ENCODE measurements at places on chromosomes 4 and X. TPM values are rescaled to one million over a fixed set of nuclear protein-coding genes. Genes with fewer than 3 reads are reported as not detected.

- no peak for DNase-seq
These were observed 125.0 kb upstream of the PDLIM3 start for GRCh38 chr4:185660340-185660739.

DNA sequence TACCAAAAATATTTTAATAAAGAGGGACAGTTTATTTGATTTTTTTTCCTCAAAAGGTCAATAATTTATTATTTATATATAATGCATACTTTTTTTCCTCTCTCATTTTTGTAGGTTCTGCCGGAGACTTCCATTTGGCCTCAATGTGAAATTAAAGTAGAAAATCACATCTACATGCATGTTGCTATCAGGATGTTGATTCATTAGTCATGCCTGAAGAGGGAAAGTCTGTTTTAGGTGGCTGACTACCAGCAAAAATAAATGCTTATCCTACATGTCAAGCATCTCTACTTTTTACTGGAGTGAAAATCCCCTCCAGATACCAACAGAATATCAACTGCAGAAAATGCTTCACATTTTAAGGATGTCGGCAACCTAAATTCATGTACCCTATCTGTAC is 41.5 kb downstream of the KIAA0232 start:
- no peak for DNase-seq

- no peak for DNase-seq
These were observed 82.2 kb downstream of the DCLK2 start for GRCh38 chr4:150160473-150160872.

DNA sequence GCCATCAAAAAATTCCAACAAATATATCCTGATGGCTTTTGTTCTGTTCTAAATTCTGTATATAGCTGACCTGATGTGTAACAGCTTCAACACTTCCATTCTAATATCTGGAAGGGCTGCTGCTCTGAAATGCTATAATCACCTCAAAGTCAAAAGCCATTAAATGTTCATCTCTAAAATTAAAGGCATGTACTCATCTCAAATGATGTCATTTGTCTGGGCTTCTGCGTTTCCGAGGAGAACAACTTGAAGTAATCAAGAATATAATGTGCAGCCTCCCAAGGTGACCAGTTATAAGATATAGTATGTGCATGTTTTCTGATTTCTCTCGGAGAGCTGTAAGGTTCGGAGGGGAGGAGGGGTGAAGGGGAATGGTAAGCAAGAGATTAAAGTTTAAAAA is 237.6 kb downstream of the SCFD2 start:
- DNase-seq: no peak

DNA sequence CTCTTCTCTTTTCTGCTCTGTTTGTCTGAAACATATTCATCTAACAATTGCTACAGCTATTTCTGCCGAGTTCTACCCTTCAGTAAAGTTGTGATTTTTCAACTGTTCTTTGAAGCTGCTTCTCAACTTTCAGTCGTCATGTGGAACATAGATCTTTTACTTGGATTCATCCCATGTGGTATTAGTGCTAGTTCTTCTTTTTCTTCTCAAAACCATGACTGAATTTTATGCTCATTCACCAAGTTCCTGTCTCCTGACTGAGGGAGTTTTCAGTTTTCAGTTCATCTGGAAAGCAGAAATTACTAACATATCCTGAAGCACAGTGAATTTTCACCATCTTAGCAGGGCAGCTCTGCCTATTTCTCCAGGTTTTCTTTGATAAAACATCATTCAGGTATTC is 12.1 kb downstream of the ACSL4 start:
- no peak for DNase-seq

DNA sequence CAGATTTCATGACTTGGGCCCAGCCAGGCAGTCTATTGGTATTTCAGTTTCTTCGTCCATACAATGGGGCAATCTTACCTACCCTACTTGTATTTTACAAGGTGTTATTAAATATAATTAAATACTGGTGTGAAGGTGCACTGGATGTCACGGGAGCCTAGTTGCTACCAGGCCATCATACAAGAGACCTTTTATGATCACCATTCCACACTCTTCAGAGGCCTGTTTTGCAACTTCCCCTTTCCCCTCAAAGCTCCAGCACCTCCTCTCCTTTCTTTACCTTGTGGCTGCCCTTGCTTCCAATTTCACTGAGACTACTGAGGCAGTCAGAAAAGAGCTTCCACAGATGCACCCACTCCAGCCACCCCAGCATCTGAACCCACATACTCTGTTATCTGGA is 93.8 kb upstream of the HELT start:
- DNase-seq: no peak

- DNase-seq: no peak
These were observed 203.4 kb downstream of the CCNG2 start for GRCh38 chr4:77360451-77360850.

DNA sequence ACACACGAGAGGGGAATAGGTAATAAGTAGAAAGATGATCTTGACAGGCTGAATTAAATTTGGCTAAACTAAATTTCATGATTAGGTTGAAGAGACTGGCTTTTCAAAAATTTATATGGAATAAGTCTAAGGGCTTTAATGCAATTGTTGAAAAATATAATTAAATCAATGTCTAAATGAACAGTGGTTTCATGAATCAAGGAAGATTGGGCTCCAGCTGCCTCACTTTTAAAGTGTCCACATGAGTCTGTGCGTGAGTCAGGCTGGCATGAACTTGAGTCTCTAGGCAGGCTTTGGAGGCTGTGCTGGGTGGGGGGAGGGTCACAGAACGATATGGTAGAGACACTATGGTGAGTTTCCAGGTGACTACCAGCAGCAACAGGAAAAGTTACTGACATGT is 111.9 kb downstream of the SORBS2 start:
- DNase-seq: no peak

DNA sequence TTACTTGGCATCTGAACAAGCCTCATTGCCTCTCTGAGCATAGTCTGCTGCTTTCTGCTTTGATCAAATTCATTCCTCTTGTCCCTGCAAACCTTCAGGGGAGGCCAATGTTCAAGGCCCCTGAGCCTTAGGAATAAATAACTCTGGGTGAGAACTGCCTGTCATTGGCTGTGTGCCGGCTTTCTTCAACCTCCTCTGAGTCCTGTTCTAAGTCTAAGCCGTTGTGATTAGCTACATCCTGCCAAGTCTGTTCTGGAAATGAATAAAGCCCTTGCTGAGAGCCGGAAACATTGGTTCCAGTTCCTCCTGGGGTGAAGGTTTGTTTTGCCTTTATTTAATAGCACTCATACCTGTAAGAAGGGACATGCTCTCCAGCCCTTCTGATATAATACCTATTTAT is 13.8 kb downstream of the RNF4 start:
- peak; percentile 84 for DNase-seq

- no peak for DNase-seq
These were observed 8.3 kb downstream of the RNF128 start for GRCh38 chrX:106734827-106735226.

DNA sequence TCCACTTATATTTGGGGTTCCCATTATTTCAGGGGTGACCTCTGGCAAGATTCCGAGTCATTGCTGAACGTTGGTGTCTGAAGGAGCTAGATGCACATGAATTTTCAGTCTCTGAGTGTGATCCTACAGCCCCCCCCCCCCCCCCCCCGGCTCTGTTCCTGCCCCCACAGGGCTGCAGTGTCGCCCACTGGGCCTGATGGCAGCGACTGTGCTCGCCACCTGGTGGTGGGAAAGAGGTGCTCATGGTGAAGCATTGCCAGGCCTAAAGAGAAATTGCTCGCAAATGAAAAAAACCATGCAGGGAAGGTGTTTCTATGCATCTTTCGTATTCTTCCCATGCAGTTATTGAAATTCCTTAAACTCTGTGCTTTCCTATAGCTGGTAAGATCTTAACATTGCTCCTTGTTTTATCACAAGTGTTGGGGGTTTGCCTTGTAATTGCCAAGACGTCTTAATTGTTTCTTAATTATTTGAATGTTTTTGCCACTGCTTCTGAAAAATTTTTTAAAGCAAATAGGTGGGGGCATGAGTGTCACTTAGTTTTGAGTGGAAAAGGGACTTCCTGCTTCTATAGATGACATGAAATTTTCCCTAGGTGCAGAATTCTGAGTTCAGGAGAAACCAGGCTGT is 63.2 kb downstream of the CLDN22 start:
- DNase-seq: peak; percentile 79

- DNase-seq: no peak
These were observed 99.0 kb upstream of the OTUD4 start for GRCh38 chr4:145279122-145279960.

DNA sequence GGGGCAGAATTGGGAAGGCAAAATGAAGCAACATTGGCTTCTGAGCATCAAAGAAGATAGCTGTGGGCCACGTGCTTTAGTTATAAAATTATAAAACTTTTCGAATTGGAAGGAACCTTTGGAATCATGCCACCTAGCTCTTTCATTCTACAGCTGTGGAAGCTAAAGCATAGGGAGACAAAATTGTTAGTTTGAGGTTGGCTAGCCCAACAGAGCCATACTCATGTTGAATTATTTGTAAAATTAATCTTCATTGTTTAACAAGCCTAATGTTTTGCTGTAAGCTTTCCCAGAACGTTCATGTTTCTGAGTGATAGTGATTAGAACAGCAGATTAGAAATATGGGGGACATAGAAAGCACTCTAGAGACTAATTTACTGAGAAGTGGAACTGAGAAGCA is 35.9 kb downstream of the HHIP start:
- no peak for DNase-seq

DNA sequence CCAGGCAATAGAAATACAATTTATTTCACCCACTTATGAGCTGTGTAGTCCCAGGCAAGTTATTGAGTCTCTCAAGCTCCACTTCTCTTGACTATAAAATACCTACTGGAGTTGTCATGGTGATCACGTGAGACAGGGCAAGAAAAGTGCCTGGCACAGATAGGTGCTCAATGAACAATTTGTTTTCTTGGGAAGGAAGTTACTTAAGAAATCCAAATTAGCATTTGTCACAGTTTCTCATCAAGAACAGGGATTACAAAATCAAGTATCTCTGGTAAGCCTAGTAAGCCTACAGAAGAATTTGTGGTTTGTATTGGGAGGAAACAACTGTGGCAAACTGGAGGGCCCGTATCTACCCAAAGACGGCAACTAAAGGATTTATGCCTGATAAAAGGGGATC is 37.5 kb upstream of the RASGEF1B start:
- no peak for DNase-seq

- DNase-seq: peak; percentile 74
These were observed 12.6 kb downstream of the EFNB1 start for GRCh38 chrX:68841251-68842049.

- no peak for DNase-seq
These were observed 102.4 kb upstream of the VCX2 start for GRCh38 chrX:8273451-8273895.

DNA sequence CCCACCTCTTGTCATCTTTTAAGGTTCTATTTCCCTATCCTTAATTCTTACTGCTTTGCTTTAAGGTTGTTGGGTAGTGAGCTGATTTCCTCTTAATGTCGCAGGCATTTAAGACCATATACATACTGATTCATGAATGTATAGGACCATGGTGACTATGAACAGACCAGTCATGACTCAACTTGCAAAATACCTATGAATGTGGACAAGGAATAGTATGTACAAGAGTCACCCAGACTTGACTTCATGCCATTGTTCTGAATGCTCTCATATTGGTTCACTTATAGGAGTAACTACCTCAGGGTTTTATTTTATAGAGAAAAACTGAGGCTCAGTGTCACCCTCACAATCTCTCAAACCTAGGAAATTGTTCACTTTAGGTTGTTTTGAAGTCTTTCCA is 44.3 kb downstream of the CCNG2 start:
- no peak for DNase-seq

DNA sequence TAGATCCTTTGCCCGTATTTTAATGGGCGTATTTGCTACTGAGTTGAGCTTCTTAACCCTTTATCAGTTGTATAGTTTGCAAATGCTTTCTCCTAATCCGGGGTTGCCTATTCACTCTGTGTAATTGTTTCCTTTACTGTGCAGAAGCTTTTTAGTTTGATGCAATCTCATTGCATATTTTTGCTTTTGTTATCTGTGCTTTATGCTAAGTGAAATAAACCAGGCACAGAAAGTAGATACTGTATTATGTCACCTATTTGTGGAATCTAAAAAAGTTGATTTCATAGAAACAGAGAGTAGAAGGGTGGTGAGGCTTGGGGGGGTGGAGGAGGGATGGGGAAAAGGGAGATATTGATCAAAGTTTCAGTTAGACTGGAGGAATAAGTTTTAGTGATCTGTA is 17.7 kb downstream of the OGT start:
- no peak for DNase-seq

GRCh38 chrX:101642093-101642492 is 17.6 kb downstream of the ARMCX2 start:
- DNase-seq: no peak

CFP gene
- 4.7 TPM for polyA plus RNA-seq

KLB gene
- 0.32 TPM for polyA plus RNA-seq

DMP1 gene
- not detected for polyA plus RNA-seq

GRIPAP1 gene
- polyA plus RNA-seq: 20.6 TPM

DUX4 gene
- not detected for polyA plus RNA-seq

PTTG2 gene
- 0.54 TPM for polyA plus RNA-seq

ENPP6 gene
- polyA plus RNA-seq: 0.05 TPM

GAGE2A gene
- not detected for polyA plus RNA-seq

PAK3 gene
- polyA plus RNA-seq: 0.02 TPM

TMSB15B gene
- polyA plus RNA-seq: 2.8 TPM

FAM47E gene
- 4.5 TPM for polyA plus RNA-seq

GLRA3 gene
- not detected for polyA plus RNA-seq

TIGD4 gene
- 0.07 TPM for polyA plus RNA-seq

Measured in right cardiac atrium (tissue), 5 donors.